Dermis lymphatic vessel endothelial cell (primary cell): ENCODE measurements at places on chromosomes 3 and 15. TPM values are rescaled to one million over a fixed set of nuclear protein-coding genes. Genes with fewer than 3 reads are reported as not detected.

CNTN3 gene
- total RNA-seq = 0.22 TPM in 1 of 2 replicates, not detected in the other

CSPG5 gene
- total RNA-seq = 0.11 and 0.26 TPM in 2 replicates

RHOV gene
- under 0.01 TPM in 1 of 2 replicates, not detected in the other for total RNA-seq

GRK7 gene
- not detected in 2 replicates for total RNA-seq

LARP6 gene
- 8.1 and 11.3 TPM in 2 replicates for total RNA-seq

OR5K2 gene
- not detected in 2 replicates for total RNA-seq

TNFSF10 gene
- total RNA-seq = 92.7 and 101 TPM in 2 replicates

OR5H15 gene
- not detected in 2 replicates for total RNA-seq

WNT5A gene
- 2.1 and 4.2 TPM in 2 replicates for total RNA-seq

TLR9 gene
- not detected in 2 replicates for total RNA-seq

LRRC15 gene
- total RNA-seq = under 0.01 and 0.17 TPM in 2 replicates

KLHL40 gene
- total RNA-seq = not detected in 2 replicates

KIF15 gene
- total RNA-seq = 1.8 and 2.2 TPM in 2 replicates

ILDR1 gene
- total RNA-seq = not detected in 2 replicates

GTF2A2 gene
- total RNA-seq = 34.9 and 44.6 TPM in 2 replicates

SLC28A1 gene
- total RNA-seq = not detected in 2 replicates

PLSCR5 gene
- total RNA-seq = not detected in 2 replicates

MRAS gene
- total RNA-seq = 4.9 and 6.6 TPM in 2 replicates

IL17RB gene
- under 0.01 TPM in 1 of 2 replicates, not detected in the other for total RNA-seq

FRMD5 gene
- total RNA-seq = 0.33 and 0.52 TPM in 2 replicates

CPOX gene
- 24.5 and 28.1 TPM in 2 replicates for total RNA-seq

MEX3B gene
- 2.8 and 7.5 TPM in 2 replicates for total RNA-seq

CTSH gene
- 74.9 and 95.2 TPM in 2 replicates for total RNA-seq

SH3BP5 gene
- total RNA-seq = 39.3 and 63.6 TPM in 2 replicates

SPRED1 gene
- total RNA-seq = 20.2 and 30.7 TPM in 2 replicates

NT5DC2 gene
- total RNA-seq = 22.2 and 22.3 TPM in 2 replicates

SLC22A13 gene
- 0.09 and 0.11 TPM in 2 replicates for total RNA-seq

NAA80 gene
- total RNA-seq = 3.7 and 5.1 TPM in 2 replicates

KCNAB1 gene
- under 0.01 TPM in 1 of 2 replicates, not detected in the other for total RNA-seq

TIGIT gene
- total RNA-seq = not detected in 2 replicates

SIAH2 gene
- total RNA-seq = 9.0 and 9.9 TPM in 2 replicates

RBMS3 gene
- 33.1 and 37.3 TPM in 2 replicates for total RNA-seq

RGMA gene
- under 0.01 TPM in 1 of 2 replicates, not detected in the other for total RNA-seq

LRRC31 gene
- total RNA-seq = not detected in 2 replicates

BRK1 gene
- total RNA-seq = 150 and 172 TPM in 2 replicates

CFAP20DC gene
- total RNA-seq = 0.43 and 0.95 TPM in 2 replicates

DALRD3 gene
- 32.2 and 35.2 TPM in 2 replicates for total RNA-seq

PEX5L gene
- total RNA-seq = not detected in 2 replicates

ARID3B gene
- 2.2 and 2.9 TPM in 2 replicates for total RNA-seq

MELTF gene
- 0.60 and 1.2 TPM in 2 replicates for total RNA-seq

LDHAL6B gene
- total RNA-seq = not detected in 2 replicates

HDAC11 gene
- 9.1 and 10.1 TPM in 2 replicates for total RNA-seq

PLAAT1 gene
- 0.09 TPM in 1 of 2 replicates, not detected in the other for total RNA-seq

PTX3 gene
- 199 and 213 TPM in 2 replicates for total RNA-seq

TYRO3 gene
- total RNA-seq = 1.7 and 2.1 TPM in 2 replicates

RBP2 gene
- not detected in 2 replicates for total RNA-seq
